Right renal cortex interstitium (tissue), 3 donors: ENCODE measurements at places on chromosomes 16 and 17. TPM values are rescaled to one million over a fixed set of nuclear protein-coding genes. Genes with fewer than 3 reads are reported as not detected.

The OTOP3 gene
- not detected for polyA plus RNA-seq

The KCNG4 gene
- polyA plus RNA-seq = 0.07 TPM

The RAB26 gene
- 3.1 TPM for polyA plus RNA-seq

The RPS6KB1 gene
- polyA plus RNA-seq = 37.7 TPM

The SUMO2 gene
- polyA plus RNA-seq = 788 TPM

The GJC1 gene
- 23.0 TPM for polyA plus RNA-seq

The TNK1 gene
- polyA plus RNA-seq = 4.4 TPM

The GPRC5B gene
- polyA plus RNA-seq = 131 TPM

GRCh38 chr16:84183911-84184591 is 2.8 kb downstream of the TAF1C start:
- no peak for DNase-seq

- DNase-seq = no peak
Observed at GRCh38 chr16:73739049-73739769, 557.4 kb upstream of the PSMD7 start.

DNA sequence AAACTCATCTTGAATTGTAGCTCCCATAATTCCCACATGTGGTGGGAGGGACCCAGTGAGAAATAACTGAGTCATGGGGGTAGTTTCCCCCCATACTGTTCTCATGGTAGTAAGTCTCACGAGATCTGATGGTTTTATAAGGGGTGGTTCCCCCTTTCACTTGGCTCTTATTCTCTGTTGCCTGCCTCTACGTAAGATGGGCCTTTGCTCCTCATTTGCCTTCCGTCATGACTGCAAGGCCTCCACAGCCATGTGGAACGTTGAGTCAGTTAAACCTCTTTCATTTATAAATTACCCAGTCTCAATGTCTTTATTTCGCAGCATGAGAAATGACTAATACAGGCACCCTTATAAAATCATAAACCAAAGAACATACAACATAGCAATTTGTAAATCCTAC is 79.0 kb downstream of the XYLT1 start:
- DNase-seq = no peak

DNA sequence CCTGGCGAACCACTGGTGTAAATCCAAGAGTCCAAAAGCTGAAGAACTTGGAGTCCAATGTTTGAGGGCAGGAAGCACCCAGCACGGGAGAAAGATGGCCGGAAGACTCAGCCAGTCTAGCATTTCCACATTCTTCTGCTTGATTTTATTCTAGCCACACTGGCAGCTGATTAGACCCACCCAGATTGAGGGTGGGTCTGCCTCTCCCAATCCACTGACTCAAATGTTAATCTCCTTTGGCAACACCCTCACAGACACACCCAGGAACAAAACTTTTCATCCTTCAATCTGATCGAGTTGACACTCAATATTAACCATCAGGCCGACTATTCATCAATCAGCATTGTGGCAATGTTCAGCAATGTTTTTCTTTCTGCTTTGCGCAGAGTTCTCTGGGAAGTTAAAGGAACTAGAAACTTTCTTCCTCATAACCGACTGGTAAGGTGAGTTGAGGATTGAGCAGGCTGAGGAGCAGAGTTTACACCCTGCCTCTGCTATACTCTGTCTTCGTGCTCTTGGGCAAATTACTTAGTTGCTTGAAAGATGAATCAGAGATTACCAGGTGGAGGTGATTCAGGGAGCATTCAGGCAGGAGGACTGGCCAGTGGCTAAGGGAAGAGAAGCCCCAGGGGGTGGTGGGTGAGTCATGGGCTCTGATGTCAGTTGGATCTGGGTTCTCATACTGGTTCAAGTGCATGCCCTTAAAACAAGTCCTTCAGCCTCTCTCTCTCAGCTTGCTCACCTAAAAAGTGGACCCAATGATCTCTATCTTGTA is 28.2 kb upstream of the BRD7 start:
- DNase-seq = no peak

DNA sequence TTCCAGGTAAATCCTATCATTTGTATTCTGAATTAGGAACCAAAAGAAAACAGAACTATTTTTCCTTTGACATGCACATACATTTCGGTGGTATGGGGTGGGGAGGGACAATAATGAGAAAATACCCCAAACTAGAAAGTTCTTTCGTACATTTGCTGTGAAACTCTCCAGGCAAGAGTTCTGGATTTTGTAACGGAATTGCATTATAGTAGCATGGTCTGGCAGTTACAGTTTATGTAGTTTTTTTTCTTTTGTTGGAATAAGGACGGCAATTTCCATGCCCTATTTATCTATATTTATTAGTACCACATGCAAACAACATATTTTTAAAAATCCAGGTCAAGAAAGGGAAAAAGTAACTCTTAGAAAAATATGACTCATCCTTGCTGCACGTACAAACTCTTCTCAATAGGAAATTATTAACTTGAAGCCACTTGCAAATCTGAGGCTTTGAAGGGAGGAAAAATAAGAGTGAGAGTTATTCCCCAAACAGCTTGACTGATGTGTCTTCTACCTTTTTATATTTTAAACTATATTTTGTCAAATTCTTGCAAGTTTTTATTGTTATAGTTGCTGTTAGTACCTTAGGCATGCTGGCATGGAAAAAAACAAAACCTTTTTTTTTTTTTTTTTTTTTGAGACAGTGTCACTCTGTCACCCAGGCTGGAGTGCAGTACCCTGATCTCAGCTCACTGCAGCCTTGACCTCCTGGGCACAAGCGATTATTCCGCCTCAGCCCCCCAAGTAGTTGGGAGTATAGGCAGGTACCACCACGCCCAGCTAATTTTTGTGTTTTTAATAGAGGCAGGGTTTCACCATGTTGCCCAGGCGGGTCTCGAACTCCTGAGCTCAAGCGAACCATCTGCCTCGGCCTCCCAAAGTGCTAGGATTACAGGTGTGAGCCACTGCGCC is 69.3 kb downstream of the WWP2 start:
- DNase-seq = no peak

DNA sequence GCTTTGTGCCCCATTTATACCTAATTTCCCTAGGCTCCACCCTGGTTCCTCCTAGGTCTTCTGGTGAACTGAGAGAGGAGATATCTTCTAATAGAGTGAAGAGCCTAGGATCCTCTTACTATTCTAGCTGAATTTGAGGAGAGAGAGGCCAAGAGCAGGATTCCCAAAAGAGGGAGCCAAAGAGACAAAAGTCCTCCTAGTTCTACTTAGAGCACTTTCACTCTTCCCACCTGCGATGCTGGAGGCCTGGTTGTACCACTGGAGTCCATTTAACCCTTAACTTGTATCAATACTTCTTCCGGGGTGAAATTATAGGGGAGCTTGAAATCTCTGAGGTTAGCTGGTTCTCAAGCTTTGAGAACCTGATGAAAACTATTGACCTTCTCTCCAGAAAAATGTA is 3.4 kb upstream of the SSH2 start:
- DNase-seq = no peak

GRCh38 chr17:42512246-42512645 is 23.8 kb upstream of the NAGLU start:
- DNase-seq = no peak

DNA sequence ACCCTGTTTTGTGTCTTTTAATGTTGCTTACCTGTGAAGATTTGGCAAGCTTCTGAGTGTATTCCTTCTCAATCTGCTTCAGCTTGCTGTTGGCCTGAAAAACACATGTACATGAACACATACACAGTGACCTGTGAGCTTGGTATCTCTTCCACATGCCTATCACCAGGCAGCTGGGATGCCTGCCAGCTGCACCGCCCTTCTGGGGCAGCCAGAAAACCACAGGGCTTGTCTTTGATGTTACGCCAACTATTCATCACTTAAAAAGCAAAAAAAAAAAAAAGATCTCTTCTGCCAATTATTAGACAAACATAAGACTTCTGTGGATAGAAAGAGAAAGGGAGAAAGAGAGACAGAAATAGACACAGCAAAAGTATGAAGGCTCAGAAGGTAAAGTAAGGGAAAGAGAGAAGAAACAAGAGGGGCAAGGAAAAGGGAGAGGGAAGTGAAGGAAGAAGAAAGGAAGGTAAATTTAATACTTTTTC is 189.2 kb upstream of the AXIN2 start:
- no peak for DNase-seq

GRCh38 chr17:61381537-61381936 is 18.1 kb upstream of the TBX2 start:
- no peak for DNase-seq

- no peak for DNase-seq
Observed at GRCh38 chr17:10557422-10557821, 8.0 kb upstream of the MYH2 start.
